Occipital lobe (tissue), 3 donors: ENCODE measurements at places on chromosomes 2 and 18. TPM values are rescaled to one million over a fixed set of nuclear protein-coding genes. Genes with fewer than 3 reads are reported as not detected.

OSR1 gene
- total RNA-seq: 4.4 TPM

KCNS3 gene
- 3.4 TPM for total RNA-seq

NXPH2 gene
- total RNA-seq: 30.4 TPM

FAM110C gene
- 3.1 TPM for total RNA-seq

THUMPD2 gene
- 30.3 TPM for total RNA-seq

IL36A gene
- total RNA-seq: not detected

MYOM1 gene
- total RNA-seq: 2.3 TPM

GLB1L gene
- total RNA-seq: 2.7 TPM

TXNDC2 gene
- total RNA-seq: not detected

FAM161A gene
- 30.3 TPM for total RNA-seq

PRSS56 gene
- total RNA-seq: not detected
